ENCODE measurements at places on chromosomes 1 and 21.

DNA sequence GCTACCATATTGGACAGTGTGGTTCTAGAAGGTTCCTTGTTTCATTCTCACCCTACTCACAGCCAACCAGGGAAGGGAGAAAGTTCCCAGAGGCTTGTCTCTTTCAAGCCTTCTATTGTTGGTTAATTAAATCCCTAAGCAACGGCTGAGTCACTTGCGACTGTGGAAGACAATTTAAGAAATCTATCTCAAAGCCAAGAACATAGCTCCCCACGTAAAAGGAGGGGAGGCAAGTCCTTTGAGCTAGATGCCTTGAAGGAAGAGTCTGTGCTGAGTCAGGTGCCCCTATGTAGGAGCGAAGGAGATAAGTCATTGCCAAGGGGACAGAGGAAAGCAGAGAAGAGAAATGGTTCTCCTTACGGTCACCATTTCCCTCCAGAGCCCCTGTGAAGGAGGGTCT lies 79.4 kb upstream of the PPP2R5A start:
- no peak for DNase-seq

- DNase-seq: no peak
These were observed 9.4 kb downstream of the FAM229A start for GRCh38 chr1:32352831-32353383.

- no peak for DNase-seq
These were observed 393.8 kb downstream of the OMA1 start for GRCh38 chr1:58152697-58153096.

DNA sequence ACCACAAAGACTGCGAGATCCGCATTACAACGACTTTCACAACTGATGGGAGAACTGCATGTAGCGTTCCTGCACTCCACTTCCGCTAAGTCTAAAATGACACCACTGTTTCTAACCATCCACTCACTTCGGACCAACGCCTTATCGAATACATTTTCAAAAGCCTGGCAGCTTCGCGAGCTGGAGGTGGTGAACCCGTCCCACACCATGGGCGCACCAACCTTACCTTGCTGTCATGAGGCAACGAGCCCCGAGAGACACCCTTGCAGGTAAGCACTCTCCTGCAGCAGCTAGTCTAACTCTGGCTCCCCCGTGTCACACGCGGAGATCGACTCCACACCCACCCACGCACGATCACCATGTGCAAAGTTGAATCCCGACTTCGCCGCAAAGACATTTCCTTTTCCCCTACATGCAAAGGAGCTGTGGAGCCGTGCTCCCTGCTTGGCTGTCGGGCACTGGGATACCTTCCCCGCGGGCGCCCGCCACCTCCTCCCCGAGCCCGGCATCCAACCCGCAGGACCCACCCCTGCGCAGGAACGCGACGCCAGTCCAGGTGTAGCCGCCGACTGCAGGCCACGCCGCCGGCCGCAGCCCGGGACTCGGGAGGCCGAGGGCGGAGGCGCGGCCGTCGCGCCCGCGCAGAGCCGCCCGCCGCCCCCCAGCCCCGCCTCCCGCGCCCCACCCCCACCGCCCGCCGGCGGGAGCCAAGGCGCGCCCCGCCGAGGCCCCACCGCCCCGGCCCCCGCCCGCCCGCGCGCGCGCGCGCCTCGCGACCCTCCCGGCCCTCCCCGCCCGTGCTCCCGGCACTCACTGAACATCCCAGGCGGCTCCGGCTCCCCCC lies 629 bp downstream of the TAF5L start:
- DNase-seq: peak; percentile 14

DNA sequence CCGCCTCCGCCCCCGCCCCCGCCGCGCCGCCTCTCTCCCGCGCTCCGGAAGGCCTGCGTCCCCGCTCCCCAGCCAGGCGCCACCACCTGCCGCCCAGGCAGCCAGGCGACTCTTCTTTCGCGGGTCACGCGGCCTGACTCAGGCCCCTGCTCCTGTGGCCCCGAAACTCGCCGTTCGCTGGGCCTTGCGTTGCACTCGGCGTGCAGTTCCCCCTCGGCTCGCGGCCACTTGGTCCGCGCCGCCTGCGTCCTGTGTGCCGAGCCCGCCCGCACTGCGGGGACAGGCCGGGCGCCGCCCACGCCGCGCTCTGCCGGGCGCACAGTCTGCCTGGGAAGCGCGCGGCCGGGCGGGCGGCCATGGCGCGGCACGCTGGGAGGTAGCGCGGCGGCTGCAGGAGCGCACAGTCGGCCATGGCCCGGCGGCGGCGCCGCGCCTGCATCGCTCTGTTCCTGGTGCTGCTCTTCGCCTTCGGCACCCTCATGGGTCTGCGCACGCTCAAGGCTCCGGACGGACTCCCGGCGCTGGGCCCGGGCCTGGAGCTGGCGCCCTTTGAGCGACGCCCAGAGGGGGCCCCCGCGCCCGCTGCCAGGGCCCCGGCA lies at the start of gene MANEAL:
Gene MANEAL, plus strand, starts transcription at position 75 of the 599 bp plus-strand sequence. Its CDS starts 336 bp downstream, at position 411.
- no peak for DNase-seq

GRCh38 chr1:36166136-36166535 lies 10.2 kb downstream of the MAP7D1 start:
- no peak for DNase-seq

GRCh38 chr1:193540511-193540910 lies 354.1 kb upstream of the B3GALT2 start:
- DNase-seq: no peak

DNA sequence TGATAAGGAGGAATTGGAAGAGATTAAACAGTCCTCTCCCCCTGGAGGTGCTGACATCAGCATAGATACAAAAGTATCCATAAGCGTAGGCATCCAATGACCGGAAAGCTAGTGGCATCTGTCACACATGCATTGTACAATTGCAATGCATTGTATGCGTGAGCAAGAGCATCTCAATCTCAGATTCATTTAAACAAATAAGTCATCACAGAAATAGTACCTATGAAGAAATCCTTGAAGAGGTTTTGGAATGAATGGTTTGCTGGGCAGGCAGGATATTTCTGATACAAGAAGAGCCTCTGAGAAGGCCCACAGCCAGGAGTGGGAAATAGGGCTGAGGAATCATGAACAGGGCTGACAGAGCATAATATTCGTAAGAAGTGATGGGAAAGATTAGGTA lies 88.9 kb upstream of the ABCD3 start:
- no peak for DNase-seq

DNA sequence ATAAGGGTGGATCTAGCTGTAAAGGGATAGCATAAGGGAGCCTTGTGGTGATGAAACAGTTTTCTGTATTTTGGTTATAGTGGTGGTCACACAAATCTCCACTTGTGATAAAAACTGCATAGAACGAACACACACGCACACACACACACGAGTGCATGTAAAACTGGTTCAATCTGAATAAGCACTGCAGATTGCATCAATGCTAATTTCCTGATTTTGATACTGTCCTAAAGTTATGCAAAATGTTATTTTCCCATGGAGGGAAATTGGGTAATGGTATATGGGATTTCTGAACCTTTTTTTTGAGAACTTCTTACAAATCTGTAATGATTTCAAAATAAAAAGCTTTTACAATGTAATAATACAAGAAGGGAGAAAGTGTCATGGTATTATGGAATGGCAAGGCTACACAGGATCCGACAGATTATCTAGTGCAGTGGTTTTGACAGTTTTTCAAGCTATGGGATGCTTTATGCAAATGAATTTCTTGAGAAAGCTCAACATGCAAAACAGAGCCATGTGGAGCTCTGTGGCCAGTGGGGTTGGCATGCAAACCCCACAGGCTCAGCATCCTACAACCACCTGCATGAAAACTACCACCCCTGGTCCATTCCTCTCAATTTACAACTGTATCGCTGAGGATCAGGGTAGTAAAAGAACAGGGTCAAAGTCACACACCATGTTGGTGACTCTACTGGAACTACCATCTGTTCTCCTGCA lies 18.8 kb downstream of the SLC41A1 start:
- DNase-seq: no peak

DNA sequence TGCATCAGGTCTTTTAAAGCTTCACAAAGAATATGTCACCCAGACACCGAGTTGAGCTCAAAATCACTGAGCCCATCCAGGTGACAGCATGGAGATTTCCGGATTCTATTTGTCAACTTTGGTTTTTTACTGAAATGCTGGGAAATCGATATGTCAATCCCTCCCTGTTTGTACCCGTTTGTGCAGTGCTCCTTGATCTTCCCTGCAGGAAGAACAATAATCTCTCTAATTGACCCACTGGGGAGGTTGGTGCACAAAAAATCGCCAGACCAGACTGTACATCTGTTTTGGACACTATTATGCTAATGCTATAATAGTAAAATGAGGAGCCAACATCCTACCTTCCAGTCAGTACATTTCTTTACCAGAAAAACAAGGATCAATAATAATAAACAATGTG lies 1.8 kb downstream of the BARHL2 start:
- no peak for DNase-seq

DNA sequence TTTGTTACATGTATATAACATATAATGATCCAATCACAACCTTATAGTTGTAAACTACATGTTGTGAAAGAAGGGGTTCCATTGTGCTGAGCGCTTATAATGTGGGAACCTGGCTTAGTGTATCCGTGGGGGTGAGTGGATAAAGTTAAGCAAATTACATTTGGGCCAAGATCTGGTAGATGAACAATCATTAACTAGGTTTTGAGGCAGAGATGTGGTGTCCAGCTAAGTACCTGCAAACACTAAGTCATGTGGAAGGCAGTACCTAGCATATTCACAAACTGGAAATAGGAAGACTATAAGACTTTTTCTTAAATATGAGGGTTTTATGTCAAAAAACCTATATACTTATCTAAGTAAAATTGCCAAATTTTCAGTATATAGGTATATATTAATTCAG lies 167.2 kb upstream of the PDE4B start:
- no peak for DNase-seq

- no peak for DNase-seq
These were observed 163.7 kb upstream of the POU3F1 start for GRCh38 chr1:38210021-38210894.

DNA sequence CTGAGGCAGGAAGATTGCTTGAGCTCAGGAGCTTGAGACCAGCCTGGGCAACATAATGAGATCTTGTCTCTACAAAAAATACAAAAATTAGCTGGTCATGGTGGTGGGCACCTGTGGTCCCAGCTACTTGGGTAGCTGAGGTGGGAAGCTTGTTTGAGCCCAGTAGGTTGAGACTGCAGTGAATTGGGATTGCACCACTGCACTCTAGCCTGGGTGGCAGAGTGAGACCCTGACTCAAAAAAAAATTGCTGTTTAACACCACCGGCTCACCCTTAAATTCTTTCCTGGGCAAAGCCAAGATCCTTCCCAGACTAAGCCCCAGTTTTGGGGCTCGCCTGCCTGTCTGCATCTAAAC lies 6.6 kb upstream of the NSUN4 start:
- no peak for DNase-seq

GRCh38 chr1:189774721-189775287 lies 702.9 kb downstream of the BRINP3 start:
- no peak for DNase-seq

DNA sequence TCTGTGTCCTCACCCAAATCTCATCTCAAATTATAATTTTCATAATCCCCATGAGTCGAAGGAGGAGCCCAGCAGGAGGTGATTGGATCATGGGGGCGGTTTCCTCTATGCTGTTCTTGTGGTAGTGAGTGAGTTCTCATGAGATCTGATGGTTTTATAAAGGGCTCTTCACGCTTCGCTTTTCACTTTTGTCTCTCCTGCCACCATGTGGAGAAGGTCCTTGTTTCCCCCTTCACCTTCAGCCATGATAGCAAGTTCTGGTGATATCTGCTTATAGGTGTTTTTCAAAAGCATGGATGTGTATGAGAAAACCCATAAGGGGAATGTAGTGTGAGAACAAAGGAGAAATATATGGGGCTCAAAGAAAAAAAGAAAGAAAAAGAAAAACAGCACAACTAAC lies 405.9 kb upstream of the RGS18 start:
- no peak for DNase-seq

DNA sequence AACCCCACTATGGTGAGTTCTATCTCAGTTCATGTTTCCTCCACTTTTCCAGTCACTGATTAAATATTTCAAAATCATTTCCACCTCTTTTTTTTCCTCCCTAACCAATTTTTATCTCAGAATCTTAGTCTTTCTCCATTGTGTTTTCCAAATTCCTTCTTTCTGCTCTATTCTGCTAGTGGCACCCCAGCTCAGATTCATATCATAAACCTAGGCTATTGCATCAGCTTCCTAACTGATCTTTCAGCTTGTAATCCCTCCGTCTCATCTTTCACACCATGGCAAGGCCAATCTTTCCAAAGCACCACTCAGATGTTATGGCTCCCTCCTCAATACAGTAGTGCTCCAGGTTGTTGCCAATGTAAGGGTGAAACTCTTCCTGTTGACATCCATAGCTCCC lies 631.9 kb downstream of the PLPP3 start:
- no peak for DNase-seq

Measured in T-cell (primary cell).